Stimulated activated CD4-positive, alpha-beta T cell treated with anti-CD3 and anti-CD28 coated beads, Interleukin-1b, Interleukin-23, amount 100 ng/mL, for 1 hour (primary cell): ENCODE measurements at places on chromosomes 3 and 15.

GRCh38 chr3:148366743-148367410 lies 330.8 kb upstream of the AGTR1 start:
- DNase-seq, result no peak

- no peak for DNase-seq
These were observed 10.3 kb downstream of the USF3 start for GRCh38 chr3:113685956-113686721.

DNA sequence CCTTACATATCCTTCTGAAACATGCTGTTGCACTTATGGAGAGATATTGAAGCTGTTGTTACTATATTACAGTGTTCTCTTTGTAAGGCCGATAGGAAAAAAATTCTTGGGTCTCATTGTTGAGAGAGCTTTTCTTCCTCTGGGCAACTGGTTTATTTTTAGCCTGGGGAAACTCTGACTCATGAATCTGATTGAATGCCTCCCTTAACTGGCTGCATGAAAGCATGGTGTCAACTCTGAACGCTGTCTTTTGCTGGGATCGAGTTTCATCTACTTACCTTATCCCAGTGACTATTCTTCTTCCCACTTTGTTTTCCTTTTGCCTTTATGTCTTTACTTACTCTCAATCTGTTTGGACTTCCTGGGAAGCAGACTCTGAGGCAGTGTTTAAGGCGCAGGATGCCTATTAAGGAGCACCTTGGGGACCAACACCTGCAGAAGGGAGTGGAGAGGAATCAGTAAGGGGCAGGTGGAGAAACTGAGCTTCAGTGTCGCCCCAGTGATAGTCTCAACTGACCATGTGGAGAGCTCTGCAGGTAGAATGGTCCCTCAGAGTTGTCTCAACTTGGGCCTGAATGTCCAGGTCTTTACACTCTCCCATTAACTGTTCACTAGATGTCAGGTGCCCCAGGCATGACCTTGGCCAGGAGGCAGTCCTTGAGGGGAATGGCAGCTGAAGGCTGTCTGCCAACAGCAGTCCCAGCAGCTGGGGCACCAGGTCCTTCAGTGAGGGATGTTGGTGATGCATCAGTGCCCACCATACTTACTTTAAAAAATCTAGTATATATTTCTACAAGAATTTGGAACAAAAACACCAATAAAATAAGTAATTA lies 88.9 kb upstream of the CCNL1 start:
- DNase-seq, result no peak

GRCh38 chr15:66133247-66133885 lies 120.2 kb downstream of the MEGF11 start:
- DNase-seq, result no peak

- no peak for DNase-seq
These were observed 211.6 kb downstream of the MAGI1 start for GRCh38 chr3:65827076-65827475.

DNA sequence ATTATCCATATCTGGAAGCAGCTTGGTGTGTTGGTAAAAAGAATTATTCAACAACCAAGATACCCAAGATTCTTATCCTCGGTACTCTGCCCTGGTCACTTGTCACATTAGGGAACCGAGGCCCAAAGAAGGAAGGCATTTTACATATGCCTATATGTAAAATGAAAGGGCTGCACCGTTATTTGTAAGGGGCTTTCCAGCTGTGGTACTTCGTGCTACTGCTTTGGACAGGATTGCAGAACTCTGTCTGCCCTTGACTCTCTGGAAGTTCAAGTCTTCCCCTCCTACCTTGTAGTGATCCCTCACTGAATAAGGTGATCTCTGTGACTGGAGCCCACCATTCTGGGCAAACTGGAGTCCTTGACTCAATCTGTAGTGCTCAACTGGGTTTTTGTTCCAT lies 198.9 kb upstream of the TOPAZ1 start:
- DNase-seq, result no peak

- no peak for DNase-seq
These were observed 303.9 kb upstream of the SLCO3A1 start for GRCh38 chr15:91549581-91549980.
